ENCODE measurements at places on chromosomes 6 and 20. TPM values are rescaled to one million over a fixed set of nuclear protein-coding genes. Genes with fewer than 3 reads are reported as not detected.

- H3K4me1 ChIP-seq, result no peaks in the 10 kb centered on the region
- H3K27me3 ChIP-seq, result no peaks in the 10 kb centered on the region
- no peak overlapping the region for H3K27ac ChIP-seq
- no peak for DNase-seq
These were observed 44.6 kb upstream of the AGPAT4 start for GRCh38 chr6:161318456-161318855.

DNA sequence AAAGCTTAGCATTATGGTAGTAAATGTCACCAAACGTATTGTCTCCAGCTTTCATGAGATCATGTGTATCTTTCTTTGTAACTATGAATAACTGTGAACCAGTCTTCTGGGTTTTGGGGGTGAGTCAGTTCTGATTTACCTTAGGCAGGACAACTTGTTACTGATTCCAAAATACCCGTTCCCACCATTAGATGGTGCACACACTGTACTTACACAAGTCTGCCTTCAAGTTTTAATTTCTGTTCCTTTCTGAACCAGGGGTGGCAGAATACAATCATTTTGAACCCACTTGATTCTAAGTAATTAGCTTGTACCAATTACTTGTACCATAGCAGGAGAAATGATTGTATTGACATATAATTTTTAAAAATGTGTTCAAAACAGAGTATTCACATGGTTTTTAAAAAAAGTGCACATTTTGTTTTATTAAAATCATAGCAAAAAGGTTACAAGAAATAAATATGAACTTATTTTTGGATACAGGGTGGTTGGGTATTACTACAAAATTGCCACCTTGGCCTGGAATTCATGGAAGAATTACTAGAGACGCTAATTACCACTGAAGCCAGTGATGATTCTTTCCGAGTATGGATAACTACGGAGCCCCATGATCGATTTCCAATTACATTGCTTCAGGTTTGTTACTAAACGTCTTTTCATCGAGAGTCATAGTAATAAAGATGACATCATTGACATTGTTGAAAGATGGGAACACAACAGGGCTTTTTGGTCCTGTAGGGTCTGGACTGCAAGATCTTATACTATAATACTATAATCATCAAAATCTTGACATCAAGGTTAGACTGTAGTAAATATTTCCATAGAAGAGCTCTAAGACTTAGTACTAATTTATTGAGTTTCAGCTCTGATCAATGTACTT is 75.2 kb upstream of the GLP1R start:
- H3K4me1 ChIP-seq, result no peaks in the 10 kb centered on the region
- DNase-seq, result no peak
- no peak overlapping the region for H3K27ac ChIP-seq

ZNF334 gene
- 1.9 TPM for total RNA-seq

GRCh38 chr6:129287231-129288177 is 404.6 kb downstream of the LAMA2 start:
- H3K36me3 ChIP-seq, result no peaks in the 10 kb centered on the region
- no peaks in the 10 kb centered on the region for H3K27me3 ChIP-seq
- H3K27ac ChIP-seq, result no peak overlapping the region
- no peak overlapping the region for H3K4me3 ChIP-seq
- no peaks in the 10 kb centered on the region for H3K4me1 ChIP-seq

- no peak overlapping the region for H3K27ac ChIP-seq
- DNase-seq, result peak; percentile 84
- H3K4me3 ChIP-seq, result no peak overlapping the region
- H3K4me1 ChIP-seq, result no peaks in the 10 kb centered on the region
These were observed 25.0 kb downstream of the TAF8 start for GRCh38 chr6:42075159-42075838.
